Stimulated activated CD4-positive, alpha-beta T cell treated with anti-CD3 and anti-CD28 coated beads, Interleukin-1b, Interleukin-23, amount 100 ng/mL, for 1 hour (primary cell): ENCODE measurements at places on chromosomes 3 and 15.

GRCh38 chr15:65623103-65623502, 1.4 kb downstream of the SLC24A1 start:
- DNase-seq, result no peak

DNA sequence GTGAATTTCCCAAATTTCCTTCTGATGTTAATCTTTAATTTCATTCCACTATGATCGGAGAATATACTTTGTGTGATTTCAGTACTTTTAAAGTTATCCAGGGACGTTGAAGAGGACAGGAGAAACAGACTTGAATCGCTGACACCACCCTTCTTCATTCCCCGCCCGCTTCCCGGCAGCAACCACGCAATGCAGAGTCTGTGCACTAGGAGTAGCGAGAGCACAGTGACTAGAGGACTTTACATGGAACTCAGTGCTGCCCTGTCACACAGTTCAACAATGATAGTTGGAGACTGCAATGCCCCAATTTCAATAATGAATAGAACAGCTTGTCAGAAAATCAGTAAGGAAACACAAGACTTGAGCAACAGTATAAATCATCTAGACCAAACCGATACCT, 73.9 kb downstream of the RNF13 start:
- DNase-seq, result no peak

- no peak for DNase-seq
Observed at GRCh38 chr15:75230016-75230343, 28.2 kb upstream of the GOLGA6C start.

DNA sequence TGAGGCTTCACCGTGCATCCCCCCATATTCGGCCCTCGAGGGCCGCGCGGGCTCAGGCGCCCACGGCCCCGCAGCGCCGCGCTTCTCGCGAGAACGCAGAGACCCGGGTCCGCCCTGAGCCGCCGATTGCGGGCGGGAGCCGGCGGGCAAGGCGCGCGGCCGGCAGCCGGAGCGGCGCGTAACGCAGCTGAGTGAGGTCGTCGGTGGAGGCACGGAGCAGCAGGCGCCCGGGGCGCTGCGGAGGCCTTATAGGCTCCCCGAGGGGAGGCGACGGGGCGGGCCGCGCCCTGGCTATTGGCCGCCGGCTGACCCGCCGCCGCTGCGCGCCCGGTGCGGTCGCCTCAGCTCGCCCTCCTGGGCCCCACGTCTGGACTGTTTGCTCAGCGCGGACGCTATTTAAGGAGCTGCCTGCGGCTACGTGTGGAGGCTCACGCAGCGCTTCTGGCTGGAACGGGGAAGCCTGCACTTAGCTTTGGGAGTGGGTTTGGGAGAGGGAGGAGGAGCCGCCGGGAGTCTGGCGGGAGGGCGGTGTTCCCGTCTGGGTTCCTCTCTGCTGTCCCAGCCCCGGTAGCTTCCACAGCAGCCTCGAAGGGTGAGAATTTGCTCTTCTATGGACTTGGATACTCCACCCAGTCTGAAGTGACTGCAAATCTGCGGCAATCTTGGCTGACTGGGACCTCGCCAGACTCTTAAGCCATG, at the start of gene PLOD2:
Gene PLOD2, minus strand, starts transcription at position 221 of the 699 bp plus-strand sequence. Its CDS starts 195 bp downstream, at position 26.
- no peak for DNase-seq

DNA sequence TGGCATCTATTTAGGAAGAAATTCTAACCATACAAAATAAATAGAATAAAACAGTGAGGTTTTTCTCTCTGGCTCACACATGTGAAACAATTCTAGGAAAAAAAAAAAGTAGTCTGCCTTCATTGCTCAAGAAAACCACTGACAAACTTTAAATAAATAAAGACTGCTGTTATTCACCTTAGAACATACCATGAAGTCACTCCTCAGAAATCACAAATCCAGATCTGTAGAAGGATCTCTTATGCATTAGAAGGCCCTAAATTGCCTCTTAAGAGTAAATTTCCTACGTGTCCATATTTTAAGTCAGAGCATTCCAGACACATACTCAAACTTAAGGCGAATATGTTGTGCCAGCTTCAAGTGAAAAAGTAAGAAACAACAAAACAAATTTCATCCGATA, 217.3 kb downstream of the ZIC4 start:
- no peak for DNase-seq

GRCh38 chr15:53739651-53740050, 19.8 kb downstream of the WDR72 start:
- DNase-seq, result no peak

DNA sequence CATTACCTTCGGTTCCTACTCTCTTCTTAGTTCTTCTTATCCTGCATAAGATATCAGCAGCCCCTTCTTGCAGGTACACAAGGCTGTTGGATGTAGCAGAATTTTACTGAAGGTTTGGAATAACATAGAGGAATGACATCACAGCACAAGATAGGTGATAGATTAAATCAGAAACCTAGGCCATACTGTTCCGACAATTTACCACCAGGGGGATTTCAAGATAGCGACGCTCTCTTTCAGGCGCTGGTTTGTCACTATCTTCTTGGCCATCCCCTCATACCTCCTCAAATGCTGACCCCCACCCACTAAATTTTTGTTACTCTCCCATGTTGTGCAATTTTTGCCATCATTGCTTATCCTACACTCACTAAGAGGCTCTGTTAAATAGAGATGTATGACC, 3.5 kb downstream of the SIDT1 start:
- DNase-seq, result no peak

DNA sequence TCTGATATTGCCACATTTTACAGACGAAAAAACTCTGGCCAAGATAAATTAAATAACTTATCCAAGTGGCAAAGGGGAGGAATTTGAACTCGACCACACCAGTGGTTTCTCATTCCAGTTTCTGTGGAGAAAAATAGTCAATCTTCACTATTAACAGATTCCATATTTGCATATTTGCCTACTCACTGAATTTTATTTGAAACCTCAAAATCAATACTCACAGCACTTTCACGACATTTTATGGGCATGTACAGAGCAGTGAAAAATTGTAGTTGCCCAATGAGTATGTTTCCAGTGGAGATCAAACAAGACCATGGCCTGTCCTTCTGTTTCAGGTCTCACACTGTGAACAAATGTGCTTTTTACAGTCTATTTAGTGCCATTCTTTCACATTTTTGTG, 374.3 kb downstream of the MAGI1 start:
- no peak for DNase-seq

GRCh38 chr3:38110314-38111050, 26.4 kb downstream of the ACAA1 start:
- no peak for DNase-seq

- no peak for DNase-seq
Observed at GRCh38 chr3:31622636-31623288, 90.0 kb downstream of the STT3B start.

DNA sequence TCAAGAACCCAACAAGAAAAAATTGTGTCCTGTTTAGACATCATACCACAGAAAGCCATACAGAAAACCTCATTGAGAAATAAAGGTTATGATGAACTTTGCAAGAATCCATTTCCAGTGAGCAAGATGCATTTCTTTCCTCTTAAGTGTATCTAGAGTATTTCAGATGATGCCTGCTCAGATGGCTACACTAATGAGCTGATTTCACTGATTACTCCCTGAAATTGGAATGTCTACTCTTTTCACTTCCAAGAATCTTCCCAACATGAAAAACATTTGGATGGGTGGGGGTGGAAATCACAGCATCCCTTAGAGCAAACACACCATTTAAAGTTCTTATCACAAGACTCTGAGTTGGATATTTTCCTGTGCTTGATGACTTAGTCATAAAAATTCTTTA, 41.4 kb upstream of the IL12A start:
- DNase-seq, result no peak

GRCh38 chr3:53160660-53161449, at the start of gene PRKCD:
Gene PRKCD, plus strand, starts transcription at chr3:53161209. Its CDS starts 17,214 bp downstream, at chr3:53178423.
- DNase-seq, result peak; percentile 62
